Stimulated activated CD4-positive, alpha-beta T cell treated with anti-CD3 and anti-CD28 coated beads, Interleukin-15, amount 100 ng/mL, for 1 hour (primary cell): ENCODE measurements at places on chromosomes 13 and 19.

DNA sequence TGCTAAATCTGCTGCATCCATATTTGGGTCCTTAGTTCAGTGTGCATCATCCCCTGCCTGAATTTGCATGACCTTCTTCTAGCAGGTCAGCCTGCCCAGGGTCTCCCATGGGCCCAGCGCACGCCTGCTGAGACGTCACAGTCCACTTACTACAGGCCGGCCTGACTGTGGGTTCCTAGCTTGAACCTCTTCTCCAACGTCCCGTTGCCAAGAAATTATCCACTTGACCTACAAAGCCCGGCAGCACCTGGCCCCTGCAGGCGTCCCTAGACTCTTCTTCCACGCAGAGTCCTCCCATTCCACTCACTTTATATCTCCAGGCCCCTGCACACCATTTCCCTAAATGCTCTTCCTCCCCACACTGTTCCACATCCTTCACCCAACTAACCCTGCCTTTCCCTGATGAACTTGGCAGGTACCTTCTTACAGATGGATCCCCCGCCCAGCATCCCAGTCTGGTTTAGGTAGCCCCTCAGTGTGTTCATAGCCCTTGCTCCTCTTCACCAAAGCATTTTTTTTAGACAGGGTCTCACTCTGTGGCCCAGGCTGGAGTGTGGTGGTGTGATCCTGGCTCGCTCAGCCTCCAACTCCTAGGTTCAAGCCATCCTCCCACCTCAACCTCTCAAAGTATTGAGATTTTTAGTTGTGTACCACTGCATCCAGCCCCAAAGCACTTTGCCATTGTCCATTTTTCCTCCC lies 155.0 kb upstream of the SOX1 start:
- DNase-seq = no peak

- no peak for DNase-seq
These were observed 55.8 kb downstream of the PEPD start for GRCh38 chr19:33465834-33466233.

GRCh38 chr13:113849981-113850721 lies 13.7 kb downstream of the GAS6 start:
- no peak for DNase-seq

- no peak for DNase-seq
These were observed 62.6 kb downstream of the UFM1 start for GRCh38 chr13:38412266-38412665.

DNA sequence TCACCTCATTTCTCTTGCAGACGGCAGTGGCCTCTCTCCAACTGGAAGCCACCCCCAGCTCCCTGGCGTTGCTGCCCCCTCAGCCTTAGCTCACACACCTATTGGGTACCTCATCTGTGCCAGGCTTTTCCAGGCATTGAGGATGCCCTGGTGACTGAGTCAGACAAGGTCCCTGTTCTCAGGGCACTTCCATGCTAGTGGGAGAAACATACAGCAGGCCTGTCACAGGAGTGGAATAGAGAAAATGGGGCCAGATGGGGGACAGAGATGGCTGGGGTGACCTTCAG lies 33.9 kb downstream of the CAPN12 start:
- no peak for DNase-seq
